ENCODE measurements at places on chromosomes 7 and 10. TPM values are rescaled to one million over a fixed set of nuclear protein-coding genes. Genes with fewer than 3 reads are reported as not detected.

DNA sequence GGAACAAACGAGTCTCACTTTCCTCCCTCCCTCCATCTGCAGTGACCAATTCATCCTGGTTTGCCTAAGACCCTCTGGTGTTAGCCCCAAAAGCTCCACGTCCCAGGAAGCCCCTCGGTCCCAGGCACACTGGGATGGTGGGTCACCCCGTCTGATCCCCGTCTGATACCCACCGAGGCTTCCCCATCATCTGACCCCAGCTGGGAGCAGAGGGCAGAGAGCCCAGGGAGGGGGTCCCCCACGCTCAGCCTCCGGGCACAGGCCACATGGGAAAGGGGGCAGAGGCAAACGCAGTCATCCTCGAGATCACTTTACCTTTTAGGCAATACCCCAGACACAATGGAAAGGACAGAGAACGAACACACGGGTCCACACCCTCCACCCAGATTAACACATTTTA is 291.6 kb upstream of the PPP2R2D start:
- H3K36me3 ChIP-seq, result no peaks in the 10 kb centered on the region
- H3K27ac ChIP-seq, result no peak overlapping the region
- H3K27me3 ChIP-seq, result no peaks in the 10 kb centered on the region
- H3K4me1 ChIP-seq, result no peaks in the 10 kb centered on the region
- DNase-seq, result no peak
- no peak overlapping the region for H3K4me3 ChIP-seq

GRCh38 chr10:55048830-55049498 is 247.9 kb upstream of the PCDH15 start:
- H3K27me3 ChIP-seq, result no peaks in the 10 kb centered on the region
- no peak for DNase-seq
- H3K4me3 ChIP-seq, result no peak overlapping the region
- H3K27ac ChIP-seq, result no peak overlapping the region
- H3K36me3 ChIP-seq, result no peaks in the 10 kb centered on the region

- H3K4me3 ChIP-seq, result no peak overlapping the region
- no peak overlapping the region for H3K27ac ChIP-seq
- DNase-seq, result no peak
- H3K36me3 ChIP-seq, result no peaks in the 10 kb centered on the region
These were observed 79.8 kb upstream of the GHITM start for GRCh38 chr10:84059526-84059925.

DNA sequence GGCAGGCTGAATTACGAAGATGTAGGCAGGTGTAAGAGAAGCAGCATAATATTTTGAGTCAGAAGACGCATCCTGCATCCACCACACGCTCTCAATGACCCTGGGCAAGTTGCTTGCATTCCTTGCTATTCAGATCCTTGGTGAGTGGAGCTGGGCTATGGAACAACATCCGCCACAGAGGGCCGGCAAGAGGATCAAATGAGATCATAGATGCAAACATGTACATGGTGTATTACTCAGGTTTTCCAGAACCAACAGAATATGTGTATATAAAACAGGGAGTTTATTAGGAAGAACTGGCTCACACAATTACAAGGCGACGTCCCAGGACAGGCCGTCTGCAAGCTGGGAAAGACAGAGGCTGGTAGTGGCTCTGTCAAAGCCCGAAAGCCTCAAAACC is 51.5 kb downstream of the ADAM12 start:
- no peaks in the 10 kb centered on the region for H3K27me3 ChIP-seq
- DNase-seq, result no peak
- H3K4me1 ChIP-seq, result no peaks in the 10 kb centered on the region

GRCh38 chr10:91549262-91549661 is 83.6 kb downstream of the PPP1R3C start:
- no peak overlapping the region for H3K4me3 ChIP-seq
- no peaks in the 10 kb centered on the region for H3K36me3 ChIP-seq
- H3K4me1 ChIP-seq, result no peaks in the 10 kb centered on the region

DNA sequence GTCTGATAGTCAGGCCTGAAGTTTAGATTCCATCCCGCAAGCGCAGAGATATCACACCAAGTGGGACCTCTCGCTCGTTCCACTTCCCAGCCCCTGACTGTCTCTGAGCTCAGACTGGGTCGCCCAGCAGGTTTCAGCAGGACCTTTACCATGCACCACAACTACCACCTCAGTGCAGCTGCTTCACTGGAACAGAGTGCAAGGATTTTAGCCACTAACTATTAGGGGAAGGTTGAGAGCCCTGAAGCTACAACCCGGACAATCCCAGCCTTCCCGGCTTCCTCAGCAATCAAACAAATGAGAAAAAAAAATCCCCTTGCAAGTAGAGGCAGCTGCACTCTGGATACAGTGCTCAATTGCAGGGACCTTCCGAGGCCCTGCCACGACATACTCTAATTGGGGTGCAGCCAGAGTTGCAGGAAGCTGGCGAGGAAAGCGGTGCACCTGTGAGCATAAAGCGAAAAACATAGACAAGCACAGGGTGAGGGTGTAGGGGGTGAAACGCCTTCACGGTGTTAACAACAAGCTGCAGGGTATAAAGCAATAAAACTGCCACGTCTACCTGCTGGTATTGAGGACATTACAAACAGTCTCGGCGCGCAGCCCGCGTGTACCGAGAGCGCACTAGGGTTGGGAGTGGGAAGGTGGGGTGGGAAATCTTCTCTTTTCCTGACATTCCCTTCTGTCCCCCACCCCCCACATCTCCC is 2.6 kb upstream of the DLX6 start:
- H3K36me3 ChIP-seq, result peaks cover 3% of the 10 kb centered on the region
- peaks cover 81% of the 10 kb centered on the region for H3K27me3 ChIP-seq
- no peak overlapping the region for H3K4me3 ChIP-seq
- H3K27ac ChIP-seq, result no peak overlapping the region
- H3K4me1 ChIP-seq, result peaks cover 23% of the 10 kb centered on the region

DNA sequence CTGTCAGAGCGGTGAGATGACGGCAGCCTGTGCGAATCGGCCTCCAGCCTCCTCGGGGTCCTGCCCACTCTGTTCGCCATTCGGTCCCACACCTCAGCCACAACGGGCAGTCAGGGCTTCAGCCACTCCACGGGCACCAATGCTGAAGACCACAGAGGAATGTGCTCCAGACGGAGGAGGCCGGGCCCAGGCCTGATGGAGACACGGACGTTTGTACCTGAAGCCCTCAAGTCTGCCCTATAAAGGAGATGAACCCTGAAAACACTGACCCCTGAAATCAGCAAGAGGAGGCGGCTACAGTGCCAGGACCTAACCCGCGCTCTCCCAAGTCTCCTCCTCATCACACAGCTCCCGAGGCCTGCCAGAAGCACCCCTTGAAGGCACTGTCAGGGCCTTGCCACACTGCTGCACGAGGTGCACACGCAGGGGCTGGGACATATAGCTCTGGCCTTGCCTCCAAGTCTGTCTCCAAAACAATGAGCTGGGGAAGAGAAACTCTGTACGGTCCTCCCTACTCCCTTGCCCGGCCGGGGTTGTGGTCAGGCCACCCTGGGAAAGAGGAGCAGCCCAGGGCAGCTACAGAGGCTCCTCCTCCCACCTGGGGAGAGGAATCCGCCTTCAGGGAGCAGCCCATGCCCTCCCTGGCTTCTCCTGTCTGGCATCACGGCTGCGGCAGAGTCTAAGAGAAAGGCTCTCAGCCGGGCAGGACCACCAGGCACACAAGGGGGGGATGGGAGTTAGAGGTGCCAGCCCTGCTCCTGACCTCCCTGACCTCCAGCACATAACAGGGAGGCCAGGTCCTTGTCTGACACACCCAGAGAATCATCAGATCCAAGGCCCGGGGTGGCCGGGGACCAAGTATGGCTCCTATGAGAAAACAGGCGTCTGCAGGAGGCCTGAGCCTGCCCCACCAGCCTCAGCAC is 310.1 kb downstream of the PTPRN2 start:
- no peak for DNase-seq
- H3K27me3 ChIP-seq, result no peaks in the 10 kb centered on the region
- no peak overlapping the region for H3K4me3 ChIP-seq
- no peaks in the 10 kb centered on the region for H3K36me3 ChIP-seq
- H3K4me1 ChIP-seq, result no peaks in the 10 kb centered on the region

- H3K27me3 ChIP-seq, result peaks cover 53% of the 10 kb centered on the region
- no peak for DNase-seq
- no peak overlapping the region for H3K27ac ChIP-seq
- peaks cover 5% of the 10 kb centered on the region for H3K36me3 ChIP-seq
These were observed 1.3 kb upstream of the GFRA1 start for GRCh38 chr10:116274064-116274904.

GRCh38 chr10:110821508-110821907 is 50.2 kb upstream of the PDCD4 start:
- no peaks in the 10 kb centered on the region for H3K36me3 ChIP-seq
- H3K4me3 ChIP-seq, result no peak overlapping the region
- no peak for DNase-seq
- H3K27me3 ChIP-seq, result no peaks in the 10 kb centered on the region
- H3K27ac ChIP-seq, result no peak overlapping the region

DNA sequence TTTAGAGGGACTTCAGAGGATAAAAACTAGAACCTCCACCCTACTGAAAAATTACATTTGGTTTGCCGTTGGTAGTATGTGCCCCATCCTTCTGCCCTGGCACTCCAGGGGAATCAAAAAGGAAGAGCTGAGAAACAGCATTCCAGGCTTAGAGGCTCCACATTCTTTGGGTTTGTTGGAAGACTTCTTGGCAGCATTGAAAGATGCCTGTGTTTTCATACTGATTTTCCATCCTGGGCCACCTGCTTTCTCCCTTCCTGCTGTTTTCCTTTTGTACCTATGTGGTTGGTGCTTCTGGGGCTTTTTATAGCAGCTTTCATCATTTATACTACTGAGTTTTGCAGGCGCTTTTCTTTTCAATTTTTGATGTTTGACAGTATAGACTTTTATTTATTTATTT is 61.7 kb downstream of the AUTS2 start:
- H3K36me3 ChIP-seq, result no peaks in the 10 kb centered on the region
- H3K27ac ChIP-seq, result no peak overlapping the region
- no peaks in the 10 kb centered on the region for H3K4me1 ChIP-seq
- H3K27me3 ChIP-seq, result no peaks in the 10 kb centered on the region
- no peak for DNase-seq
- H3K4me3 ChIP-seq, result no peak overlapping the region

DNA sequence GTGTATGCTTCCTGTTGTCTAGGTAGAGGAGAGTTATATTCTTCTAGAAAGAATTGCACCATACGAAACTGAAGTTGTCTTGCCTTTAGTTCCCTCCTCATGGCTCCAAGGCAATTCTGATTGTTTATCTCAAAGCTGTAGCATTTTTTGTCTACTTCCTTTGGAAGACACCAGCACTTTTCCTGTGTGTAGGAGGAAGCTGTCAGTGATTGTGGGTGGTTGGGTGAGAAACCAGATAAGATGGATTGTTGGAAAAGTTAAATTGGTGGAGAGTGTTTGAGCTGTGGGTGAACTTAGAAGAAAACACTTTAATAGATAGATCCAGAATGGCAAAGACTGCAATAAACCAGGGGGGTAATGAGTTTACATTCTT is 12.1 kb upstream of the CSTF2T start:
- peaks cover 7% of the 10 kb centered on the region for H3K27me3 ChIP-seq
- H3K4me1 ChIP-seq, result peaks cover 24% of the 10 kb centered on the region
- H3K4me3 ChIP-seq, result no peak overlapping the region

GRCh38 chr7:128188396-128189230 is 52.5 kb upstream of the LEP start:
- H3K27me3 ChIP-seq, result peaks cover 27% of the 10 kb centered on the region
- H3K27ac ChIP-seq, result no peak overlapping the region
- H3K4me1 ChIP-seq, result no peaks in the 10 kb centered on the region
- no peak for DNase-seq
- H3K4me3 ChIP-seq, result no peak overlapping the region

GRCh38 chr10:77625379-77625778 is 12.2 kb downstream of the KCNMA1 start:
- H3K4me3 ChIP-seq, result no peak overlapping the region
- no peak for DNase-seq
- H3K27me3 ChIP-seq, result peaks cover 10% of the 10 kb centered on the region
- H3K4me1 ChIP-seq, result peaks cover 6% of the 10 kb centered on the region
- H3K36me3 ChIP-seq, result no peaks in the 10 kb centered on the region

DNA sequence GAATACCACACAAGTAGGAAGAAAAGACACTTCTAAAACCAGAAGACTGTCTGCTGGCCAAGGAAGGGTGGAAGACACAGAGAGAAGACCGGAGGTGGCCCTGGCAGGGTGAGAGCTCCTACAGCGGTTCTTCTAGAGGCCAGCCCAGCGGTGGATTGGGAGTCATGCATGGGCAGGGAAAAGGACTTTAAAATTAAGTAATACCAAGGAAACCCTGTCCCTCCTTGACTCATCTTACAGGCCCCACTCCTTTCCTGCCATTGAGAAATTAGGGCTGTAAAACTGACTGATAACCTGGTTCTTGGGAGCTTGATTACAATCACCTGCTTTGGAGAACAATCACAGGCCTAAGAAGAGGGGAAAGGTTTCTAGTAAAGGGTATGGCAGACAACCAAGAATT is 16.1 kb downstream of the CALML3 start:
- no peak overlapping the region for H3K4me3 ChIP-seq
- H3K27ac ChIP-seq, result no peak overlapping the region
- DNase-seq, result no peak
- H3K36me3 ChIP-seq, result peaks cover 2% of the 10 kb centered on the region
- no peaks in the 10 kb centered on the region for H3K4me1 ChIP-seq

GRCh38 chr10:97235353-97235752 is 49.6 kb upstream of the SLIT1 start:
- H3K4me3 ChIP-seq, result no peak overlapping the region
- H3K27ac ChIP-seq, result no peak overlapping the region
- peaks cover 14% of the 10 kb centered on the region for H3K36me3 ChIP-seq
- peaks cover 8% of the 10 kb centered on the region for H3K4me1 ChIP-seq
- no peaks in the 10 kb centered on the region for H3K27me3 ChIP-seq

The TRIL gene
- total RNA-seq, result not detected

The CDHR1 gene
- 0.40 TPM for total RNA-seq

The IGF2BP3 gene
- total RNA-seq, result 0.24 TPM

The SLC13A4 gene
- not detected for total RNA-seq
